Esophagus squamous epithelium (tissue), 5 donors: ENCODE measurements at places on chromosomes 16 and 17.

GRCh38 chr16:21277045-21277926, 804 bp downstream of the CRYM start:
- no peak for DNase-seq

DNA sequence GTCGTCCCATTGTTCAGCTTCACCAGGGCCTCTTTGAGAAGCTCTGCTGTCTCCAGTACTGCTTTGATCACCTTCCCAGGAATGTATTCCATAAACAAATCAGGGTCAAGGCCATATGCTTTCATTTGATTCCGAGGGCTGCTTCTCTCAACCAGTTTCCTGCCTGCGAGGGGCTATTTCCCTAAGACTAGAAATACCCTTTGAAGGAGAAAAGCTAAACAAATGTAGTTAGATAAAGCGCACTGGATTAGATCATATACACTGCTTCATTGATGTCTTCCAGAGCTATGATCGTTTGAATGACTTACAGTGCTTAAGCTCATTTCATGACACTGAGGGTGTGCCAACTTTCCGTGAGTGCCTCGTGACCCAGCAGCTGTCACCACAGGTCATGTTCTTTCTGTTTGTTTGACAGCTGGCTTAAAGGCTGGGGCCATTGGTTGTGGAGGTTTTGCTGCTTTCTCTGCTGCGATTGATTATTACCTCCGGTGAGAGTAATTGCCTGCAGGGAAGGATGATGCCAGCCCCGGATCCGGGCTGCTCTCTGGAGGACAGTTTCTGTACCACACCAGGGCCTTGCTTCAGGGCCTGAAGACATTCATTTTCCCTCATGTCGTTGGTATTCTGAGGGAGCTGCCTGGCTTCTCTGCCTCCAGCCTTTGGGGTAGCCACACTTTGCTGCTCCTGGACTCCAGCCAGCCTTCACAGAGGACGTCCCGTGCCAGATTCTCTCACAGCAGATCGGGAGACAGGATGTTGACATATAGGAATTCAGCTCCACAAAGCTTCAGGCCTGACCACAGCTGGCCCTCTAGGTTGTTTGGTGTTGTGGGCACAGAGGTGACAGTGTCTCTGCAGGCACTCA, 3.9 kb downstream of the TIMM22 start:
- DNase-seq = no peak

DNA sequence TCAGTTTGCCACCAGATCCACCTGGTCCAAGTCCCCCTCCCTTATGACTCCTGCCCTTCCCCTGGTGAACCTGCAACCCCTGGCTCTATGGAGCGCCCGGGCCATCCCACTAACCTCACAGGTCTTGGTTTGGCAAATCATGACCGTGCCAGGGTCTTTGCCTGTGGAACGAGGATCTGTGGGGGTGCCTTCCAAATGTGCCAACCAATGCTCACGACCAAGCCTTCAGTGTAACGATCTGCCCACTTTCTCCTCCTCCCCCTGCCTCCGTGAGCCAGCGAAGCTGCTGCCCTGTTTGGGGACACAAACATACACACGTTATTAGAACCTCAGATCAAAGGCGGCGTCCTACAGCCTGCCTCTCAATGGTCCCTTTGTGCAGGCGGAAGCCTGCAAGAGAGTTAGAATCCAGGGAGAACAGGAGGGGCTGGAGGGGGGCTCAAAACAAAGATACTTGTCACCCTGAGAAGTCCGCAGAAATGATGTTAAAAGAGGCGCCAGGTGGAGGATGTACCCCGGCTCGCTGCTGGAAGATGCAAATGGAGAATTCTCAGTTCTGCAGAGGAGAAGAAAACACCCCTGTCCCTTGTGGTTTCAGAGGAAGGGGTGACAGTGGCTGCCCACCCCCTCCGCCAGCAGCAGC, 9.0 kb upstream of the NKD1 start:
- no peak for DNase-seq

GRCh38 chr17:45677770-45678169, 106.3 kb upstream of the CRHR1 start:
- DNase-seq = no peak

DNA sequence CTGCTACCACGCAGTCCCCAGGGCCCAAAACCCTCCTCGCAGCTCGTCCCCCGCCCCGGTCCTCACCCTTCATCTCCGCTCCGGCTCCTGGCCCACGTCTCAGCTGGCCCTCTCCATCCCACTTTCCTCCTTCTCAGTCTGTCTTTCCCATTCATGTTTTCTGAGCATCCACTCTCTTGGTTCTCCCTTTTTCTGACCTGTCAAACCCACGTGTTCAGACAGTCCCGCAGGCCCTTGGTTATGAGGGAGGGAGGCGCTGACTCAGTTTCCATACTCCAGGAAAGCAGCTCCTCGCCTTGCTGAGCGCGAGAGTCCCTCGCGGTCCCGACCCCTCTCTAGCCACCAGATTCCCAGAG, 392 bp upstream of the HID1 start:
- no peak for DNase-seq

DNA sequence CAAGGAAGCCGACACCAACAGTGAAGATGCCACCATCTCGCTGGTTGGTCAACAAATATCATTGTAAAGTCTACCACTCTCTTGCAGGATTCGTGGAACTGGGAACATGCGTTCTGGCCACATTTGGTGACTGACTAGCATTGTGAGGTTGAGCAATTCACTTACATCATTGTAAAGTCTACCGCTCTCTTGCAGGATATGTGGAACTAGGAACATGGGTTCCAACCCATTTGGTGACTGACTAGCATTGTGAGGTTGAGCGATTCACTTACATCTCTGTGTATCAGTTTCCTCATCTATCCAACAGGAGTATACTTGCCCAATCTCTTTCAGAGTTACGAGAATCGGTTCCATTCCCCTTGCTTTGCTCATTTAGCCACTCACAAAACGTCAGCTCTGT, 42.6 kb upstream of the RPH3AL start:
- no peak for DNase-seq

GRCh38 chr17:31007695-31008373, 37.0 kb downstream of the RNF135 start:
- DNase-seq = no peak

- no peak for DNase-seq
Measured at GRCh38 chr16:13634959-13635358, 285.0 kb upstream of the ERCC4 start.

GRCh38 chr17:48100591-48101011, 677 bp downstream of the CBX1 start:
- DNase-seq = no peak

DNA sequence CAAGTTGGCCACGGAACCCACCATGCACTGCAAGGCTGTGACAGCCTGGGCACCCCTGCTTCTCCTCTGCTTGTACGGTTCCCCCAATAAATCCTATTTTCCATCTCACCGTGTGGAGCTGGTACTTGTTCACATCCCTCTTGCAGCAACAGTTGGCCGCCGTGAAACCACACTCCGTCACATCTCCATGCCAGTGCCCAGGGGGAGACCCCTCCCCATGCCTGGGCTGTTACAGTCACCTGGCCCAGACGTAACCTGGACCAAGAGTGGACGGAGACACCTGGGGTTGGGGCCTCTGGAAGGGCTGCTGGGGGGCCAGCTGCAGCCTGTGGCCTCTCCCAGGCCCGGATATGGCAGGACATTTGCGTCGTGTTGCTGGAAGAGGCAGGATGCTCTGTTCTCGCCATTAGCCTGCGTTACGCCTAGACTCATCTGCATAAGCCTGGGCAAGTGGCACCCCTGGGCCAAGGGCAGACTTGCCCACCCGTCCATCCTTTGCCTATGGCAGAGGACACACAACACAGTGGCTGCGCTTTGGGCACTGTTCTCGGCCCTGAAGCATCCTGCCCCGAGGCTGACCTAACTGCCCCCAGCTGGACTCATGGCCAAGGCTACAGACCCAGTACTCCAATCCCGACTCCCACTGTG, 14.2 kb upstream of the KREMEN2 start:
- no peak for DNase-seq
